ENCODE measurements at places on chromosomes 4 and X.

- DNase-seq = no peak
These were observed 16.3 kb downstream of the MAN2B2 start for GRCh38 chr4:6591313-6591712.

- DNase-seq = no peak
These were observed 16.4 kb downstream of the BANK1 start for GRCh38 chr4:101806914-101807313.

DNA sequence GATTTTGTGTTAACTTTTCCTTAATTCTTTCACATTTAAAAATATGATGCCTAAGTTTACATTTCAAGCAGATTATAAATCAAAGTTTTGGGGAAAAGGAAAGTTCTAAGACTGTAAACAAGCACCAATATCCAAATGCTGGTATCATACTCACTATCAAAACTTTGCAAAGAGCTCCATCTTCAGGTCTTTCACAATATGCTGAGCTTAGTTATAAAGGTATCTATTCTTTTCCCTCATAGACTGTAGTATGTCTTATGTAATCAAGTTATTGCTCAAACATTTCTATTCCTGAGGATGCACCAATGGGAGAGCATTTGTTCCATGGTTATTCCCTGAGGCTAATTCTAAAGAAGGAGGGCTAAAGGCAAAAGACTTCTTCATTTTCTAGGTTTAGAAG, 207.9 kb upstream of the FAM241A start:
- no peak for DNase-seq

GRCh38 chr4:172018358-172018757, 205.2 kb downstream of the GALNTL6 start:
- no peak for DNase-seq

DNA sequence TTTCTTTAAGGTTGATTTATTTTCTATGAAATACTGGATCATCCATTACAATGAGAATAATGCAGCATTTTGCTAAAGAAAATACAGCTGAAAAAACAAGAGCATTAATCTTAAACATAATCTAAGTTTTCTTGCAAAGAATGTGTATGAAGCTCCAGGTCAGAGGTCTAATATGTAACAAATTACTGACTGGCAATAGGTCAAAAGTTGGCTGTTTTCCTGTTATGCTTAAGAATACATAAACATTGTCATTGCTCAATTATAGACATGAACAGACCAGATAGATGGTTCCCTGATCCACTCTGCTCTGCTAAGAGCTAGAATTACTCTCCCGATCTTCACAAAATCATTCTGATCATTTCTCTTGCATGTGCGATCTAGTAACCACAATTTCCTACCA, 718.6 kb downstream of the PDHA2 start:
- no peak for DNase-seq

DNA sequence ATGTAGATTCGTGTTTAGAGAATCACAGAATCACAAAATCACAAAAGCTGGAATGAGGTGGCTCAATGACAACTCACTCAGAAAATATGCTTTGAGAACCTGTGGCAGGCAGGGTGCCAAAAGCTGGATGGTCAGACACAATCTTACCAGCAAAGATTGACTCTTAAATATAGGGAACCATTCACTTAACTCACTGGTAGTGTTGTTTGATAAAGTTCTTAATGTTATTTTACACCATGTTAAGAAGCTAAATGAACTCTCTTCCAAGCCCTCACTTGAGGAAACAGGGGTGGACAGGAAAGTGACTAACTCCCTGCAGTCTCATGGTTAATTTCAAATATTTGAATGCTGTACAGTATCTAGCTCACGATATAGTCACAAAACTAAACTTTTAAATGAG, 5.7 kb upstream of the SCOC start:
- no peak for DNase-seq

DNA sequence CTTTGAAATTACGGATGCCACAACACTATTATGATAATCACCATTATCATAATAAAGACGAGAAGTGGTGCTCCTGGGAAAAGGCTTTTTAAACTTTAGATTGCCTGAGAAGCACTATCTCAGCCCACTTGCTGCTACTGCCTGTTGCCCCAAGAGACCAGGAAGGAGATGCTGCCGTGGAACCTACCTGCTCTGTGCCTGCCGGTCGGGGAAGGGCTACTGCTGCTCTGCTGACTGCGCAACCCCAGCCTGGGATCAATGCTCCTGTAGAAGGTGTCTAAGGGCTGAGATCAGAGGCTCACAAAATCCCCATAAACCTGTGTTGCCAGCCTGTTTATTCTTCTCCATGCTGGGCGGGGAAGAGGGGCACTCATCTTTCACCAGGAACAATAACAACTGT, 145.3 kb upstream of the VCX3B start:
- DNase-seq = no peak

- no peak for DNase-seq
These were observed 25.8 kb upstream of the LIMCH1 start for GRCh38 chr4:41512136-41512535.

GRCh38 chr4:131348263-131348662, 1800.8 kb upstream of the PCDH10 start:
- no peak for DNase-seq

GRCh38 chrX:47179928-47180255, 13.7 kb upstream of the UBA1 start:
- DNase-seq = no peak

DNA sequence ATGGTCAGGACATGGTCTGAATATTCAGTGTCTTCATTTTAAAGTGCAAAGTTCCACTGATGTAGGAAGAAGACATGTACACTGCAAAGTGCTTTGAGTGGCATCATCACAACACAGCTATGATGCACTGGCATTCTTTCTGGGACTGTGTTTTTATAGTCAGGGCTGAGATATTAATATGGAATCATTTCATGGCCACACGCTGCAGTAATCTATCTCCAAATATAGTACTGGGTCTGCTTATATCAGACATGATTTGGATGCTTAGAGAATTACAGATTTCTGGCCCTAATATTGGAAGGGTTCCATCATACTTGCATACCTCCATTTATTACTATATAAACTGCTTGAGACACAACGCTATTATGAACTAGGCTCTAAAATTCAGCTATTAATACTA, 1170.9 kb downstream of the NLGN4X start:
- DNase-seq = no peak

DNA sequence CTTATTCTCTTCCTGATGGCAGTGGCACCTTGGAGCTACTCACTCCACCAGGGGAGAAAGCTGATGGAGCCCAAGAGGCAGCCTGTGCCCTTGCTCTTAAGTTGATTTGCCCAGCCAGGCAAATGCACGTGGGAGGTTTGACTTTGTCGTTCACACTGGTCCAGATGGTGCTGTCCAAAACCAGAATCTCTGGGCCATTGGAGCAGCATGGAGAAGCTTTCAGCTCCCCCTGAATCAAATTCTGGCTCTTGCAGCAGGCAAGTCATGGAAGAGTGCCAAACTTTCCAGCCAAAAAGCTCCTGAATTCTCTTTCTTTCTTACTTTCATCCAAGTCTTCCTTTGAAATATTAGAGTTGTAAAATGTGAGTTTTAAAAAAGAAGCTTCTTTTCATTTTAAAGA, 970.4 kb downstream of the RPA4 start:
- DNase-seq = no peak

DNA sequence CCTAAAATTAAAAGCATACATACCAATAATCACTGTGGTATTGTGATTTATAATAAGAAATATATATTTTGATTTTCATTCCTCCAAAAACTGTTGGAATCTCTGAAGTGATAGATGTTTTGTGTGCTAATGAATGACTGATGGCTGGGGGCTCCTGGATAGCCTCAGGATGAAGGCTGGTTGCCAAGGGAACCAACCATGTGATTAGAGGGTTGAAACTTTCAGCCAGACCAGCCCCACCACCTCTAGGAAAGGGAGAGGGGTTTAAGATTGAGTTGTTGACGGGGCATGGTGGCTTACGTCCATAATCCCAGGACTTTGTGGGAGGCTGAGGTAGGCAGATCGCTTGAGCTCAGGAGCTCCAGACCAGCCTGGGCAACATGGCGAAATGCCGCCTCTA, 34.0 kb downstream of the HS6ST2 start:
- DNase-seq = no peak

DNA sequence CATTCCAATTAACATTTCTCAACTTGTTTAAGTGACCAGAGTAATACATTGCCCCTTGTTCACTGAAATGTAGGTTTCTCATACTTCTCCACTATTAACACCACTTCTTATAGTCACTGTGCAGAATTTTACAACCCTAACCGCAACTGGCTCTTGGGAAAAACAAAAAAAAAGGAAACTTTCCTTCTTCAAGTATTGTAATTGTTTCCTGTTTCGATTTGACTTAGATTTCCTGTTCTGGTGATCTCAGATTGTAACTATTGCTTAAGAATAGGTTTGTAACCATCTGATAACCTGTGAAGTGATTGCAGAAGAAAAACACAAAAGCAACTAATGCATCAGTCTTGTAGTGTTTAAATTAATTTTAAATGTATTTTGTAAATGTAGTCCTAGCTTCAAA, 594.7 kb upstream of the GALNT7 start:
- DNase-seq = no peak

DNA sequence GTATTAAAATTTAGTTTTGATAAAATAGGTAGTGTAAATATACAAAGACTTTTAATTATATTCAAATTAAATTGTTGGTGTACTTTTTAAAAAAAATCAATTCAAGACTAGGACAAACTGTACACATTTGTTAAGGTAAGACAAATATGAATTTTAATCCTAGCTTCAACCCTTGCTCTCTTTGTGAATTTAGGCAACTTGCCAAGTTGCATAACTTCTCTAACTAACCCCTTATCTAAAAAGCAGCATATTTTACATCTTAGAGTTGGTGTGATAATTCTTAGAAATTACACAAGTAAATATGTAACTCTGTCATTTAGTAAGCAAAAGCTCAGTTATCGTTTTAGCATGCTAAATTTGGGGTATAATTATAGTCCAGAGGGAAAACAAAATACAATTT, 78.1 kb upstream of the FSTL5 start:
- no peak for DNase-seq

GRCh38 chr4:3019145-3019846, 55.0 kb downstream of the HTT-AS start:
- no peak for DNase-seq

DNA sequence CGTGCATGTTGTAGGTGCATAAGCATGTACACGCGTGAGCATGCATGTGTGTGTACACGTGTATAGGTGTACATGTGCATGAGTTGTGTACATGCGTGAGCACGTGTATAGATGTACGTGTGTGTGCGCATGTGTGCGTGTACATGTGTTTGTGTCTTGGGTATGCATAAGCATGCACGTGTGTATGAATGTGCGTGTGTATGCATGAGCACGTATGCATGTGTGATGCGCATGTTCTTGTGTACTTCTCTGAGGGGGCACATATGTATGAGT, 9.0 kb downstream of the NAT8L start:
- no peak for DNase-seq

DNA sequence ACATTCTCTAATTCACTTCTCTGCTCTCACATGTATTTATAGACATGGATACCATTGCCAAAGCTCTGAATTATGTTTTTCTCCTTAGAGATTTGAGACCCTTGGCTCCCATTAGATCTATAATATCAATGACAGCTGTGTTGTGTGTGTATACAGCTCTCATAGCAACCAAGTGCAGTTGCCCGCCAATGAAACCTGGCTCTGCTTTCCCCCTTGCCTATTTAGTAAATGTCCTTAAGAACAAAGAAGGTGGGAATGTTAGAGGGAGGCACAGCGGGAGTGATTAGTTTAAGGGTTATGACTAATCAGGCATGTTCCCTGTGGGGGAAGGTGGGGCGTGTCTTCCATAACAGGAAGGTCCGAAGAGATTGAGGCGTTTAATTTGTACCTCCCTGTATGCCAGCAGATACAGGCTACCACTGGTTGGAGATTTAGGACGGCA, 100.5 kb upstream of the TBC1D9 start:
- DNase-seq = no peak

DNA sequence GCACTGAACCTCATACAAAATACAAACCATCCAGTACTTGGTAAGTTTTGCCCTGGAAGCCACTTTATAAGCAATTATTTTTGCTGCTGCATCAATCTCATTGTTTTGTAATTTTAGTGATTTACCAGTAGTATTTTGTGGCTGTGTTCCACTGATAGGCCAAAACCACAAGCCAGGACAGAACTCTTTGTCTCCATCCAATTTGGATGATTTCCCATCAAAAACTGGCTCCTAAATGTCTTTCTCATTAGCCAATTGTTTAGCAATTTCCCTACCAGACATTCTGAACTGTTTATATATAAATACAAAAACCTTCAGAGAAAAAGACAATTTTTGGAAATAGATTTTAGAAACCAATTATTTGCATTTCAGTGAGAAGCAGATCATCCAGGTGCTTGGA, 4.4 kb downstream of the GSPT2 start:
- DNase-seq = no peak

DNA sequence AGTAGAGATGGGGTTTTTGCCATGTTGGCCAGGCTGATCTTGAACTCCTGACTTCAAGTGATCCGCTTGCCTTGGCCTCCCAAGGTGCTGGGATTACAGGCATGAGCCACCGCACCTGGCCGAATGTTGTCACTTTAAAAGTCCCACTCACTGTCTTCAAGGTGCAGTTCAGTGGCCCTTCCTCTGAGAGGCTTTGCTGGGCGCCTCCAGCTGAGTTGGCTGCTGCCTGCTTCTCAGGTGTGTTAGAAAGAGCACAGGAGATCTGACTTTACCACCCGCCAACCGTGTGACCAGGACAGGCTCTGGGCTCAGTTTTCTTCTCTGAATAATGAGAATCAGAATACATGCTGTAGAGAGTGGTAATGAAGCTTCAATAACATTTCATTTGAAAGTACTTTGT, 207.4 kb downstream of the CEP135 start:
- DNase-seq = no peak

GRCh38 chr4:147940171-147940570, 208.3 kb downstream of the ARHGAP10 start:
- DNase-seq = no peak

GRCh38 chrX:136214551-136214950, 36.6 kb downstream of the MAP7D3 start:
- no peak for DNase-seq

GRCh38 chr4:168197926-168198325, 105.6 kb downstream of the ANXA10 start:
- no peak for DNase-seq

DNA sequence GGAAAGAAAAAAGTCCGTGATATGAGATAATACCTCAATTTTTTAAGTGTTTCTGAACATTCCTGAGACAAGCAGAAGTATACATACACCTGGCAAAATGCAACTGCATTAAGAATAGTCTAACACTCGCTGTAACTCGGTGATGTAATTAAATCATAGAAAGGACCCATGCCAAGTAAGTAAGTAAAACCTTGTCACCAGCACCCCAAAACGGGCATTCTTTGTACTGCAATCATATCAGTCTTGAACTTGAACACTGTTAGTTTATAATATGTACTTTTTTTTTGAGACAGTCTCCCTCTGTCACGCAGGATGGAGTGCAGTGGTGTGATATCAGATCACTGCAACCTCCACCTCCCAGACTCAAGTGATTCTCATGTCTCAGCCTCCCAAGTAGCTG, 47.4 kb downstream of the SMIM14 start:
- no peak for DNase-seq

GRCh38 chr4:142648378-142648777, 197.7 kb downstream of the INPP4B start:
- no peak for DNase-seq
